ENCODE measurements at places on chromosomes 12 and 14. TPM values are rescaled to one million over a fixed set of nuclear protein-coding genes. Genes with fewer than 3 reads are reported as not detected.

DNA sequence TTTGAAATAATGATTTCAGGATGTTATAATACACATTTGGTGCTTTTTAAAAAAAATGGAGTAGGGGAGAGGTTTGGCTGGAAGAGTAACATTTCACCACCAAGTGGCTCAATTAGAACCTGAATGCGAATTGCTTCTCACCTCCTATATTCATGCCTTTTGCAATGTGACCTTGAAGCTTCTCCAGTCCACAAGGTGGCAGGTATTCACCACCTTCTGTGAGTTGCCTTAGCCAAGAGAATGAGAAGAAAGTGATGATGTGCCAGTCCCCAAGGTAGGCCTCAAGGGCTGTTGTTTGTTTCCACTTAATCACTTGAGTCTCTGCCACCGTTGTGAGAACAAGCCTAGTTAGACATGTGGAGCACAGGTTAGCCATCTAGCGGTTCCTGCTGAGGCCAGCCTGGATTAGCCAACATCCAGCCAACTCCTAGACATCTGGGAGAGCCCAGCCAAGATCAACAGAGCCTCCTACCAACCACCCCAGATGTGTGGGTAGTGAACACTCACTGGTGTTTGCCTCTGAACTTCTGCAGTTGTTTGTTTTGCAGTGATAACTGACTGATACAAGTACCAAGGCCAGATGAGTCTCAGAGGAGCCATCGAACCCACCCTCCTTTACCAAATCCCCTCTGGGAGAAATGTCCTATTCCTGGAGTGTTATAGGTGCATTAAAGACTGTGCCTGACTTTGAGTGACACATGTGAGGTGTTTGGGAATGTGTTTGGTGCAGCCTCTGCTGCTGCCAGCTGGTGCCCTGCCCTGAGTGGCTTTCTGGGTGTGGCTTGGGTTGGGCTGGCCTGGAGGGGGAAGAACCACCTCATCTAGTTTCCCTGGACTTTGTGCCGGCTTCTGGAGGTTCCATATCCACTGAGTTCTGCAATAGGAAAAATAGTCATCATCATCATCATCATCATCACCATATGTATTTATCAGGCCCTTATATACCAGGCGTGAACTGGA is 132.5 kb upstream of the RFLNA start:
- DNase-seq, result no peak

DNA sequence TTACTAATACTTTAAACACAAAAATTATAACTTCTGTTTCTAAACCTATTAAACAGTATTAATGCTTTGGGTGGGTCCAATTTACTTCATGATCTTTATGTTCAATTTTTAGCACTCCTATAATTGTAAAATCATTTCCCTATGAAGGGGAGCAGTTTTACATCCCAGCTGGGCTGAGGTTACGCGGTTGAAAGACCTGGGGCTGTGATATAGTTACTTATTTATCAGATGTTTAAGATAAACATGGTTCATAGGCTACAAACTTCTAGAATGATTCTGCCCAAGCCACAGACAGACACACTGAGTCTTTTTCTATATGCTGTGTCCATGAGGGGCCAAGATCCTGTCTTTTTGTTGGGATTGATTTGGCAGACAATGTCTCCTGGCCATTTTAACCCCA is 44.4 kb downstream of the DYRK2 start:
- no peak for DNase-seq

- no peak for DNase-seq
Observed at GRCh38 chr14:68734231-68734732, 58.6 kb downstream of the ZFP36L1 start.

GRCh38 chr12:129704232-129704830 is 199.5 kb downstream of the TMEM132D start:
- no peak for DNase-seq

DNA sequence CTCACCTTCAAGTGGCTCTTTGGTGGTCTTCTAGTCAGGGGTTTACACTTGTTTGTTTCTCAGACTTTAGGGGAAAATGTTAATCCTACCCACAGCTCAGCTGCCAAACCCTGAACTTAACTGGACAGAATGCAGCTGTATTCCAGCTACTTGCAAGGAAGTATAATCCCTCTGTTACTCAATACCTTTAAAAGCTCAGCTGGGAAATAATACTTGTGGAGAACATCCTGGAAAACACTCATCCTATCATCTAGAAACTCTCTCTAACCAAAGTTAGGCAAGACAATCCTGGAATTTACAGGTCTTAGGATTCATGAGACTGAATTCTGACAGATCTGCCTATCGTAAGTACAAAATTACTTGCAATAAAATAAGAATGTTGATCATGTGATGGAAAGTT is 404.1 kb downstream of the ADAMTS20 start:
- DNase-seq, result no peak

- no peak for DNase-seq
Observed at GRCh38 chr14:95197551-95197950, 40.2 kb upstream of the DICER1 start.

DNA sequence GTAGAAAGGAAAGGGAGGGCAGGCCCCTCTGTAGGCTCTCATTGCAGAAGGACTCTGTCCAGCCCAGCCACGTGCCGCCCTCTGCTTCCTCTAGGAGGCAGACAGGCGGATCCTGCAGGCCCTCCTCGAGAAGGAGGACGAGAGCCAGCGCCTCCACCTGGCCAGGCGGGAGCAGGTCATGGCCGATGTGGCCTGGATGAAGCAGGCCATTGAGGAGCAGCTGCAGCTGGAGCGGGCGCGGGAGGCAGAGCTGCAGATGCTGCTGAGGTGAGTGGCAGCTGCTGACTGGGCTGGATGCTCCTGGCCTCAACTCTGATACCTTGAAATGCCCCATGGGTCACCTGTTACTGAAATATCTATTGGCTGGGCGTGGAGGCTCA is 10.9 kb downstream of the TCHP start:
- DNase-seq, result no peak

DNA sequence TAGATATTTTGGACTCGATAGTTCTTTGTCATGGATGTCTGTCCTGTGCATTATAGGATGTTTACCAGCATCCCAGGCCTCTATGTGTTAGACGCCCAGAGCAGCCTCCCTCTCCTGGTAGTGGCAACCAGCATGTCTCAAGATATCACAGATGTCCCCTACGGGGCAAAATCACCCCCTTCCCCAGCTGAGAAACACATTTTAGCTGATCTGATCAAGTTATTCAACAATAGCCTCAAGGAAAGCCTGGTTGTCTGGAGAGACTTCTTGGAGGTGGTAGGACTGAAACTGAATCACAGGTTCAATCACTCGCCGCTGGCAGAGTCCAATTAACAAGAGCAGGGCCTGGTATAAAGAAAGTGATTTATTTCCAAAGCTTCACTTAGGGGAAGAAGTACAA is 17.6 kb downstream of the BDKRB1 start:
- DNase-seq, result no peak

GRCh38 chr12:108214486-108214885 is 85.4 kb downstream of the WSCD2 start:
- no peak for DNase-seq

DNA sequence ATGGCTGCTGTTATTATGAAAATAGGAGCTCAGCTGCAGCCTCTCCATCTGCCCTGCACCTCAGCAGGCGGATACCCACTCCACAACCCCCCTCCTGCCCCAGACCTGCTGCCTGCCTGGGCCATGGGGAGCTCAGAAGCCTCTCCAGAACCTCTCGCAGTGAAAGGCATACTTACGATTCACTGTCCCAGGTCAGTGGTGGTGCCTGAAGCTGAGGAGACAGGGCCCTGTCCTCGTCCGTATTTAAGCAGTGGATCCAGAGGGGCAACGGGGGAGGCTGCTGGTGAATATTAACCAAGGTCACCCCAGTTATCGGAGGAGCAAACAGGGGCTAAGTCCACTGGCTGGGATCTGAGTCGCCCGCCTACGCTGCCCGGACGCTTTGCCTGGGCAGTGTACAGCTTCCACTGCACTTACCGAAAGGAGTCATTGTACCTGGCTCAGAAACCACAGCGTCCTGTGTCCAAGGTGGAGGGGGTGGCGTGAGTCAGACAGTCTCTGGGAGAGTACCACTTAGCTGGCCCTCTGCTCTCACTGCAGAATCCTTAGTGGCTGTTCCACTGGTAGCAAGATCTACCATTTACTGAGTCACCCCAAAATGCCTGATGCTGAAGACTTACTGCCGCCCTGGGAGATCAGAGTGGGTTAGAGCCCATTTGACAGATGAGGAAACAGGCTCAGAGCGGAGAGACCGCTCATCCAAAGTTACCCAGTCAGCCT is at the start of gene SERPINA1:
Gene SERPINA1 (minus strand): TSS at position 219 of the 720 bp plus-strand sequence. CDS start 5,365 bp downstream, outside the sequence.
- DNase-seq, result peak; percentile 62

GRCh38 chr14:45251912-45252311 is 1.1 kb downstream of the MIS18BP1 start:
- no peak for DNase-seq

GRCh38 chr12:110920324-110920910 is at the start of gene MYL2:
MYL2 (minus strand) TSS chr12:110920579; CDS start chr12:110920529, 50 bp downstream.
- no peak for DNase-seq

DNA sequence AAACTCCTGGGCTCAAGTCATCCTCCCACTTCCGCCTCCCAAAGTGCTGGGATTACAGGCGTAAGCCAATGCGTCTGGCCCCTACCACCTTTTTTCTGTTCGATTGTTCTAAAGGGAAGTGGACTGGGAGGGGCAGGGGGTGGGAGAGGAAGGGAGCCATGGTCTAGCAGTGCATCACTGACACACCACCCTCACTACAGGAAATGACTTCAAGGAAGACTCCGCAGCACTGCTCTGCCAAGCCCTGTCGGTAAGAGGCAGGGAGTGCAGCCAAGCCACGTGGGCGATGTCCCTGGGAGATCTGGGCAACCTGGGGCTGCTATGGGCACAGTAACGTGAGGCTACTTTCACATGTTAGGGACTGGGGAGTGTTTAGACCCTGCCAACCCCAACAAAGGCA is 18.0 kb downstream of the LRRC74A start:
- DNase-seq, result no peak

DNA sequence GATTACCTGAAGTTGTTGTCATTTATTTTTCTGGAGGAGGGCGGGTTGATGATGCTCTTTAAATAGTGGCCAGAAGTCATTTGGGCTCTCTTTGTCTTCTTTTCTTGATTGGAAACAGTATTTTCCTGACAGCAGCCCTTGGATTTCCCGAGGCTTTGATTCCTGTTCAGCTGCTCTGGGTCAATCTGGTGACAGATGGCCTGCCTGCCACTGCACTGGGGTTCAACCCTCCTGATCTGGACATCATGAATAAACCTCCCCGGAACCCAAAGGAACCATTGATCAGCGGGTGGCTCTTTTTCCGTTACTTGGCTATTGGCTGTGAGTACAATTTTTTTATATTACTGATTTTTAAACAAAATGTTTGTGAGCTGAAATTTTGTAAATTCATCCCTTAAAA is 60.4 kb downstream of the ANAPC7 start:
- DNase-seq, result no peak

DNA sequence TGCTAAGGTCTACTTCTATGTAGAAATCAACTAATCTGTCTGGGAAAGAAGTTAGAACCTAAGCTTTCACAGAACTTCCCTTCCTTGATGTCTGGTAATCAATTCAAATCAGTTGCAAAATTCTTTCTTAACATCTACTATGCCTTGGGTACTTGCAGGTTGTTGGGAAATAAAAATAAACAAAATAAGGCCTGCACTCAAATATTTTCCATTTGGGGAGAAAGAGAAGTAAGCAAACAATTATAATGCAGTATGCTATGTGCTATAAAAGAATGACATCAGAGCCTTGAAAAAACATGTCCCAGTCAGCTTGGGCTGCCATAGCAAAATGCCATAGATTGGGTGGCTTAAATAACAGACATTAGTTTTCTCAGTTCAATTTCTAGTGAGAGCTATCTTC is 425.9 kb upstream of the DCN start:
- DNase-seq, result no peak

DNA sequence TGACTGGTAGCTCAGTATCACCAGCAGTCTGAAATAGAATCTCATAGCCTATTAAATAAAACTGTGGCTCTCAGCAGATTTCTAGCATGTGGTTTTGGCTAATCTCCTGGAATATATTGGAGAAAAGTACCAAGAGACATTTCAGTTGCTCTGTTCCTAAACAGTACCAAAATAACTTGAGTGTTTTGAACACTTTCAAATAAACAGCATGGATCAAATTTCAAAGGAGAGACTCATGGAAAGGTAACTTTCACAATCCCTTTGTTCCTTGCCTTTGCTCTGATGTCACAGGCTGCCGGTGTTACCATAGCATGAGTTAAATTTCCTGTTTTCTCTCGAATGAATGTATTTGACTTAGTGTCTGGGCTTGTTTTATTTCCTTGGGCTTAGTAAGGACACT is 3.4 kb downstream of the ARG2 start:
- DNase-seq, result no peak

- no peak for DNase-seq
Observed at GRCh38 chr12:4287325-4288211, 14.0 kb downstream of the CCND2 start.

GRCh38 chr12:94262228-94263010 is 114.0 kb downstream of the PLXNC1 start:
- DNase-seq, result peak; percentile 45

- DNase-seq, result no peak
Observed at GRCh38 chr14:62158779-62159178, 396.6 kb downstream of the SNAPC1 start.

DNA sequence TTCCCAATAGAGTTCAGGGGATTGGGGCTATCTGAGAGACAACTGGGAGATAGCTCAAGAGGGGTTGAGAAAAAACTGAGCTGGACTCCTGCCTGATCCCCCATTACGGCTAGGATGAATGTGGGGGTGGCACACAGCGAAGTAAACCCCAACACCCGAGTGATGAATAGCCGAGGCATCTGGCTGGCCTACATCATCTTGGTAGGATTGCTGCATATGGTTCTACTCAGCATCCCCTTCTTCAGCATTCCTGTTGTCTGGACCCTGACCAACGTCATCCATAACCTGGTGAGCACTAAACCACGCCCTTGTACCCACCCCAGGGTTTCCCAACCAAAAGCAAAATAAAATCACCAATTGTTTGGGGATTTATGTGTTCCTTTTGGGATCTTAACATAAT is 1.0 kb downstream of the ORMDL2 start:
- no peak for DNase-seq

DNA sequence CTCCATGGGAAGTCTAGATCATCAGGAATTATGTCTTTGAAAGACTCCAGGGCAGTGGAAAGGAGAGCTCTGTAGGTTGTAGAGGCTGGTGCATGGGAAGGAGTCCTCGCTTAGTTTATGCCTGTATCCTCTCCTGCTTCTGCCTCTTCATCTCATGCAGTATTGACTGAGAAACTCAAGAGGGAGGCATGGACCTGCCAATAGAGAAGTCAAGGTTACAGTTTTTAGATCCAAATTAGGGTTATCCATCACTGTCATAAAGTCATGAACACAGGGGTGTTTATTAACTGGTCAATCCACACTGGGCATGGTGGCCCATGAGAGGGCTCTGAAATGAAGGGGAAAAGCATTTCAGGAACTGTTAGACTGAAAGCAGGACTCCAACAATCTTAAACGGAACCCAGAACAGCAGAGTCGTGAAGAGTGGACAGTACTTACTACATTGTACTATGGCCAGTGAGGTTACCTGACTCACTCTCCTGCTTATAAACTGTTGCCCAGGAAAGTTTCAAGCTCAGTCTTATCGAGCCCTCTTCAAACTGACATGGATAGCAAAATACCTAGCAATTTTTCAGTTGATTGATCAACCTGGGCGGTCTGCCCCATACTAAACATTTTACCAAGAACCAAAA is 30.1 kb upstream of the DHRS7 start:
- no peak for DNase-seq

The PLD4 gene
- not detected for total RNA-seq

The CLMN gene
- 9.6 TPM for total RNA-seq

The GPR137C gene
- 1.1 TPM for total RNA-seq

The MYO1H gene
- not detected for total RNA-seq

The SLC7A8 gene
- 3.3 TPM for total RNA-seq

The PCNX1 gene
- 15.0 TPM for total RNA-seq

The ZDHHC22 gene
- not detected for total RNA-seq

The BDKRB2 gene
- under 0.01 TPM for total RNA-seq

The KRT6C gene
- not detected for total RNA-seq

The GPRC5D gene
- total RNA-seq, result not detected

The SIX6 gene
- total RNA-seq, result not detected

The FAM161B gene
- 2.7 TPM for total RNA-seq
